ENCODE measurements at places on chromosomes 7 and 10. TPM values are rescaled to one million over a fixed set of nuclear protein-coding genes. Genes with fewer than 3 reads are reported as not detected.
A peak's percentile ranks its signal among the peaks of the same experiment; 100 is the strongest.

DNA sequence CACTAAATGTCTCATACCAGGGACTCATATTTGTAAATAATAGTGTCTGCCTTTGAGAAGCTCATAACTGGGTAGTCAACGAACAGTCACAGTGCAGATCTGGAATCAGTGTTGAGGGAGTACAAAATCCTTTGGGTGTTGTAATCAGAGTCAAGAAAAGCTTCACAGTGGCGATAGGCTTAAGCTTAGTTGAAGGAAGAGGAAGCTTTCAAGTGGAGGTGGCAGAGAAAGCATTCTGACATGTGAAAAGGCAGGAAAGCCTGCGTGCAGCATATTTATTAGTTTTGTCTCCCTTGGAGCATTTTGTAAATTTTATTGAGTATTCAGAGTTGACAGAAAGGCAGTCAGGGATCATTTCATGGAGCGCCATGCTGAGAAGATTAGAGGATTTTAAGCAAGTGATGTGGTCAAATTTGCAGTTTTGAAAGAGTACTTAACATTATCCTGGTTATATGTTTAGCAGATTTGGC is 104.9 kb downstream of the ADK start:
- DNase-seq: no peak

DNA sequence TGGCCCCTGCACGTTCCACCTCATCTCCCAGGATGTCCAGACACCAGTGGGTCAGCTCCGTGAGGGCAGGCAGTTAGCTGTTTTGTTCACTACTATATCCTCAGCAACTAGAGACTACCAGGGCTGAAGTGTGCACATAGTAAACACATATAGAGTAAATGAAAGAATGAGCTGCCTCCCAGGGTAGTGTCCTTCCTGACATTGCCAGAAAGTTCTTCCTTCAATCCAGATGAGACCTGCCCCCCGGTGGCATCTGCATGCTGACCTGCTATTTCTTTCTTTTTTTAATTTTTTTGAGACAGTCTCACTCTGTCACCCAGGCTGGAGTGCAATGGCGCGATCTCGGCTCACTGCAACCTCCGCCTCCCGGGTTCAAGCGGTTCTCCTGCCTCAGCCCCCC is 14.0 kb upstream of the ARPC1A start:
- peak; percentile 16 for DNase-seq

DNA sequence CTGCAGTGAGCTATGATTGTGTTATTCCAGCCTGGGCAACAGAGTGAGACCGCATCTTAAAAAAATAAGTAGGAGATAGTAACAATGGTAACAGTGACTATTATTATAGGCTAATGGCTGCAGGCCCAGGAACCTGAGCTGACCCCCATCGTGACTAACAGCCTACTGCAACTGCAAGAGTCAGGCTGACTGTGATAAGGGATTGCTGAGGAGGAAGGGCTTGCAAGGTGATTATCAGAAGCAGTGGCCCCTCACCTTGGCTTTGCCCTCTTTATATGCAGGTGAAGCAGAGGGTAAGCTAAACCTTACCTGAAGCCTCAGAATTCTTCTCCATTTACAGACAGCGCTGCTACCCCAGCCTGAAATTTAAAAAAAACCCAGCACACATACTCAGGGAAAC is 83.9 kb upstream of the SDK1 start:
- no peak for DNase-seq

DNA sequence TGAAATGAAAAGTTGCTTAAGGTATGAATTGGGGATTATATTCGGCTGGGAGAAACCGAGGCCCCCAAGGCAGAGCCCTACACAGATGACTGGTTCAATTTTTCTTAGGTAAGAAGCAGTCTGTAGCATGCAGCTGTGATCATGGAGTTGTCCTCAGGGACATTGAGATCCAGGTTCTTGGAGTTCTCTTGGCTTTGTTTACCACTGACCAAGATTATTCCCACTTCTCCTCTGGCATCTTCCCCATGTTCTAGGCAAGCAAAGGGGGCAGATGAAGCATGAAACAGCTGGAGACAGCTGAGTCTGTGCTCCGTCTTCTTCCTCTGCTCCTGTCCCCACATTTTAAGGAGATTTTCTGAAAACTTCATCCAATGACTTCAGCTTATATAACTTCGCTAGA is 129.5 kb upstream of the BMPER start:
- DNase-seq: no peak

- DNase-seq: no peak
Observed at GRCh38 chr7:479948-480499, 39.6 kb downstream of the PDGFA start.

DNA sequence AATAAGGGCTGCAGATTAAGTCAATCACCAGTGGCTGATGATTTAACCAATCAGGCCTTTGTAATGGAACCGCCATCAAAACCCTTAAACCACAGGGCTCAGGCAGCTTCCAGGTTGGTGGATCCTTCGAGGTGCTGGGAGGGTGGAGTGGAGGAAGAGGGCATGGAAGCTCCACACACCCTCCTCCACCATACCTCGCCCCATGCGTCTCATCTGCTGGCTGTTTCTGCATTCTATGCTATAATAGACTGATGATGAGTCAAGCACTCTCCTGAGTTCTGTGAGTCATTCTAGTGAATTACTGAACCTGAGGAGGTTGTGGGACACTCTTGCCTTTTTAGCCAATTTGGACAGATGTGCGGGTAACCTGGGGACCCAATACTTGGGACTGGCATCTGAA is 43.9 kb downstream of the CHST15 start:
- DNase-seq: peak; percentile 78

DNA sequence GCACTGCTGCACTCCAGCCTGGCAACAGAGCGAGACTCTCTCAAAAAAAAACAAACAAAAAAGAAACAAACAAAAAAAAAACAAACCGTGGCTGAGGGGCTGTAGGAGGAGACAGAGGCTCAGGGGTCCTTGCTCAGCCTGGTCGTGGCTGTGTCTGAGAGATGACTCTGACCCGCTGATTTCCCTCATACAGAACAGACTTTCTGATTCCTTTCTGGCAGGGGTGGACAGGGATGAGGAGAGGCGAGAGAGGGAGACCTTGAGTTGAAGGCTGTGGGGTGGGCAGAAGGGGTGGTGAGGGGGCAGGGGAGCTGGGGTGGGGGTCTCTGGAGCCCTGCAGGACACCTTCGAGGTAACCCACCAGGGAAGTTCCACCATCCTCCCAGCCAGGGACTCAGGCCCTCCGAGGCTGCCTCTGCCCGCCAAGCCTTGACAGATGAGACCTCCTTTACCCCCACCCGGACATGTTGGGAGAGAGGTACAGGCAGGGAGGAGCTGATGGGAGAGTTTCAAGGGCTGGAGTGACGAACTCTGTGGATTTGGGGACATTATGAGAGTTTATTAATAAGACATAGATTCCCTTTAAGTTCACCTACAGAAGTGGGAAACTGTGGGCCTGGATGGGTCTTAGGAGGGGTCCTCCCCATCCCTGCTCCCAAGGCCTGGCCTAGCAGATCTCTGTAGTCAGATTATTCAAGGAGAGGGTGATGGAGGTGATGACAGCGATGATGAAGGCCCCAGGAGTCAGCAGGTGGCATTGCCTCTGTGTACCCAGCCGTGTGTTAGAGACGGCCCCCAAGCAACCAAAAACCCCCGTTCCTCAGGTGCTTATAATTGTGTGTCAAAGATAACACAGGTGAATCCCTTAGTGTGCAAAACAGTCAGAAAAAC is 2.0 kb downstream of the MUC12 start:
- DNase-seq: no peak

GRCh38 chr7:236967-237366 is 44.6 kb downstream of the FAM20C start:
- DNase-seq: no peak

The VWDE gene
- 3.0 TPM for total RNA-seq

The CTAGE4 gene
- 26.0 TPM for total RNA-seq

All from MCF 10A (cell line).